Right lung (tissue), 10 donors: ENCODE measurements at places on chromosomes 4 and X. TPM values are rescaled to one million over a fixed set of nuclear protein-coding genes. Genes with fewer than 3 reads are reported as not detected.

- DNase-seq: peak; percentile 23
Measured at GRCh38 chr4:99723612-99724011, 66.0 kb upstream of the C4orf54 start.

- no peak for DNase-seq
Measured at GRCh38 chr4:164959896-164960295, 17.6 kb downstream of the TRIM61 start.

GRCh38 chr4:73750730-73751129 lies 10.4 kb downstream of the CXCL8 start:
- DNase-seq: no peak

DNA sequence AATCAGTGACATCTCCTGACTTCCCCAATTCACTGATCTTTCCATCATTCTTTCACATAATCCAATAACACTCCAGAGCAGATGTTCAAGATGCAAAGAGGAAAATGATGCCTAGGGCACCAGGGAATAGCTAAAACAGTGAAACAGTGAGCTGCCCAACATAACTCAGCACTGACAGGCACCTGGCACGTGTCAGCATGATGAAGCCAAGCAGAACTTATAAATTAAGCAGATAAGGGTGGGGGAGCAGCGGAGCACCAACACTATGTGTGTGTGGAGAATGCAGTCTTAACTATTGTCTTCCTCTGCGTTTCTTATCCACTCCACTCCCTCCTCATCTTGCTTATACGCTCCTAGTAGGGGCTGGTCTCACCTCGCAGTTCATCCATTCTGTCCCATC lies 89.4 kb downstream of the AMMECR1 start:
- no peak for DNase-seq

DNA sequence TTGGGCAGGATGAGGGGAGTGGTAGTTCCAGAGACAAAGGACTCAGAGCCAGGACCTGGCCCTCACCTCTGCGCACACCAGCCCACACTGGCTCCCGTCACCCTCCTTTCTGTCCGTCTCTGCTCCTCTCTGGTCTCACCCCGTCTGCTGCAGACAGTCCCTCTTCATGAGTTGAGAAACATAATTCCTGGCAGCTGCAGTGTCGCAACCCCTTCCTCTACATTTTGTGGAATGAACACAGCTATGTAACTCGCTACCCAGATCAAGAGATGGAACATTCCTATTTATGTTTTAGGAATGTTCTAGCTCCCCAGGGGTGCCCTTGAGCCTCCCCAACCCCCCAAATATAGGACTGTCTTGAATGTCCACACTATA lies 59.3 kb downstream of the SHROOM2 start:
- no peak for DNase-seq

- no peak for DNase-seq
Measured at GRCh38 chr4:125760201-125760819, 445.6 kb downstream of the FAT4 start.

GLRA2 gene
- 0.47 TPM for polyA plus RNA-seq

TBX22 gene
- polyA plus RNA-seq: 0.08 TPM
